ENCODE measurements at places on chromosomes 16 and 17.
A peak's percentile ranks its signal among the peaks of the same experiment; 100 is the strongest.

DNA sequence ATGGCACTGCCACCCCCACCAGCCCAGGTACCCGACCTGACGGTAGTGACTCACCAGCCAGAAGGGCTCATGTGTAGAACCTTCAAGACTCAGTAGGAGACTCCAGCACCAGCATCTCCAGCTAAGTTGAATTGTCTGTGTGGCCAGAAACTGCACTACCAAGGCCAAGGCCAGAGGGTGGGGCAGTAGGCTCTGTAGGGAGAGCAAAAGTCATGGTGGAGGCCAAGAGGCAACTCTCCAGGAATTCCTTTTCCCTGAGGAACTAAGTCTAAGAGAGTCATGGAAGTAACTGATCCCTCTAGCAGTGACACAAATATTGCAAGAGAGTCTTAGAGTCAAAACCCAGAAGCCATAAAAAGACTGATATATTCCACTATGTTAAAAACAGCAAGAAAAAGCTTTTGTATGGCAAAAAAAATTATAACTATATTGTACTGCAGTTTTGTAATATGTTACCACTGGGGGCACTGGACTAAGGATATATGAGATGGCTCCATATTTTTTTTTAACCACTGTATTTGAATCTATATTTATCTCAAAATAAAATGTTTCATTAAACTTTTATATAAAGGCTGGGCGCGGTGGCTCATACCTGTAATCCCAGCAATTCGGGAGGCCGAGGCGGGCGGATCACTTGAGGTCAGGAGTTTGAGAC is 30.2 kb upstream of the GUCY2D start:
- peak; percentile 52 for DNase-seq

GRCh38 chr16:58882292-58882691 is 148.2 kb upstream of the GOT2 start:
- DNase-seq: peak; percentile 74

DNA sequence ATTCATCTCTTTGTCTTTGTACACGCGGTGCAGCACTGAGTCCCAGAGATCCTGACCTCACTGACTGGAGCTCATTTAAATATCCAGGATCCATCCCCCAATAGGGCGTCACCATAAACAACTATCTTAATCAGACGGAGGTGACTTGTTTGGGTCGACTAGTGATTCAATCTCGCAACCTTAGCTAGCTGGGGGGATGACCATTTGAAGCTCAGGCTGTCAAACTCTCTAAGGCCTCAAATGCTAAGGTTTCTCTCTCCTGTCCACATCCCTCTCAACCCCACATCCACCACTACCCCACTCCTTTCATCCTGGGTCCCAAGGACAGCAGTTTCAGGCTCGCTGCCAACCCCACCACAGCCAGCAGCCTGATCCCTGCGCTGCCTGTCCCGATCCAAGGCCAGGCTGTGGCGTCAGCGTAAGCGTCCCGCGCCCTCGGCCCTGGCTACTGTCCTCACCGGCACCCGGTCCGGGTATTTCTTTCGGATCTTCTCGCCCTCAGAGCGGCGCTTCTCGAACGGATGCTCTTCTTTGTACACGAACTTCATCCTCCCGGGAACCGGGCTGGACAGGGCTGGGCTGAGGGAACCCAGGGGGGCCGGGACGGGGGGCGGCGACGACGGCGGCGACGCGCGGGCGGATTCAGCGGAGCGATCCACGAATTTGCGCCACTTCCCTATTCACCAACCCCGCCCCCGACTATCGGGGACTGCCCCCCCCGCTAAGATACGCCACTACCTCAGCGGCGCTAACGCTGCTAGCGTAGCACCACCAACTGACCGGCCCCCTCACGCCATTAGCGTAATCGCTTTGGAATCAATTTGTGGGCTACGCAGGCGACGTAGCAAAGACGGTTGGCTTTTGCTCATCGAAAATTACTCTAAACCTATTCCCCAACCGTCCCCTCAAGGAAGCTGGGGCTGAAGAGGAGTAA is at the start of gene GABARAP:
Gene GABARAP, minus strand, starts transcription at position 667 of the 934 bp plus-strand sequence. Its CDS starts 119 bp downstream, at position 548.
- peak; percentile 95 for DNase-seq

DNA sequence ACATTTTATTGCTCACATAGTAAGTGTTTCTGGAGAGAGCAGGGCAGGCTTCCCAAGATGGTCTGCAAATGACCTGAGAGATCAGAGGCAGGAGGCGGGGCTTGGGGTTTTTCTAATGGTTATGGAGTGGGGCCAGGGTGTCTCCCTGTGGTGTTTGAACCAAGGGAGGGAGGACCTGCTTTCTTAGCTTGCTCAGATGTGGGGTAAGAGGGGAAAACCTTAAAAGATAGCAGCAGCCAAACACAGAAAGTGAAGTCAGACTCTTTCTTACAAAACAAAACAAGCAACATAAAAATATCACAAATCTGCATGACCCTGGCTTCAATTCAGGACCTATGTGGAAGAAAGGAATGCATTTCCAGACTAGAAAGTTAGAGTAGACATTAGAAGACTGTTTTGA is 22.9 kb upstream of the DNAJA2 start:
- DNase-seq: no peak

DNA sequence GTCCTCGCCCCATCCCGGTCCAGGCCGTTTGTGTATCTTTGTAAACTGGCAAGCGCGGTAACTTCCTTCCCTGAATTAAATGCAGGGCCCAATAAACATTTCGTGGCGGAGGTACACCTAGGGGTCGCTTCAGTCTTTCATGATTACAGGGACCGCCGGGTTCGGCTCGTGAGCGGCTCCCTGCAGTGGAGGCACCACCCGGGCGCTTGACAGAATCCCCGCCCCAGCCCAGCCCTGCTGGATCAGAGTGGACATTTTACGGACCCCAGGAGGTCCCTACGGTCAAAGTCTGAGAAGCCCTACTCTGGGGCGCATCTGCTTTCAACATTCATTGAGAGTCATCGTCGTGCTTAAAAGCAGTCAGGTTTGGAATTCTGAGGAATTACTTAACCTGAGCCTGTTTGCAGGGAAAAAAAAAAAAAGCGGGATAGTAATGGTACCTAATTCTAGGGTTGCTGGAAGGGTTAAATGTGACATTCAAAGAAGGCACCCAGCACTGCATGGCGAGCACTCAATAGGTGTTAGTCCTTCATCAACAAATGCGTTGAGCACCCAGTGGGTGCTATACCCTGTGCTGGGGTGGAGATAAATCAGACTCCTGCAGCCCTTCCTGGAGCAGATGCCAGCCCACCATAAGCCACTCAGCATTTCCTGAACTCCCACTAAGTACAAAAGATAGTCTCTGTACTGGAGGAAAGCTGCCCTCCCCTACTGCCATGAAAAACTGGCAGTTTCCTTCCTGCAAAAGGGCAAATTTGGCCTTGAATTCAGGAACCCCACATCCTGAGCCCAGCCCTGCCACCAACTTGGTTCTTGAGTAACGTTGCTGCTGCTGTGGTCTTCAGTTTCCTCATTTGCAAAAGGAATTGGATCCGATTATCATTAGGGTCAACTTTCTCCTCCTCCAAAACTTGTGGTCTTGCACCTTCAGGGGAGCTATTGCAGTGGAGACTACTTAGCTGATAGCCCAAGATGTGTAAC is 658 bp upstream of the DUSP3 start:
- peak; percentile 73 for DNase-seq

DNA sequence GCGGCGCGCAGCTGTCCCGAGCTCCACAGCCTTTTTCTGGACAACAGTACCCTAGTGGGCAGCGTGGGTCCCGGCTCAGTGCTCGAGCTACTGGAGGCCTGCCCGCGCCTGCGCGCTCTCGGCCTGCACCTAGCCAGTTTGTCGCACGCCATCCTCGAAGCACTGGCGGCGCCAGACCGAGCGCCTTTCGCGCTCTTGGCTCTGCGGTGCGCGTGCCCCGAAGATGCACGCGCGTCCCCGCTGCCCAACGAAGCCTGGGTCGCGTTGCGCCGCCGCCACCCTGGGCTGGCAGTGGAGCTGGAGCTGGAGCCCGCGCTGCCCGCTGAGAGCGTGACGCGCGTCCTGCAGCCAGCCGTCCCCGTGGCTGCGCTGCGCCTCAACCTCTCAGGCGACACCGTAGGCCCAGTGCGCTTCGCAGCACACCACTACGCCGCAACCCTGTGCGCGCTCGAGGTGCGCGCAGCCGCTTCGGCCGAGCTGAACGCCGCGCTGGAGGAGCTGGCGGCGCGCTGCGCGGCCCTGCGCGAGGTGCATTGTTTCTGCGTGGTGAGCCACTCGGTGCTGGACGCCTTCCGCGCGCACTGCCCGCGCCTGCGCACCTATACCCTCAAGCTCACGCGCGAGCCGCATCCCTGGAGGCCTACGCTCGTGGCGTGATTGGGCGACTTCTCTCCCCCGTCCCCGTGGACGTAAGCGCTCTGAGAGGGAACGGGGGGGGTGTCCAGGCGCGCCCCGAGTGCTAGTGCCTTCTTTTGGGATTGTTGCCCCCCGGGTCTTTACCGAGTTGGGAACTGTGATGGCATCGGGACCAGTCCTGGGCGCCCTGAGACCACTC is 1.2 kb upstream of the HSF4 start:
- peak; percentile 75 for DNase-seq

GRCh38 chr16:79563921-79564320 is 36.6 kb downstream of the MAF start:
- DNase-seq: no peak

DNA sequence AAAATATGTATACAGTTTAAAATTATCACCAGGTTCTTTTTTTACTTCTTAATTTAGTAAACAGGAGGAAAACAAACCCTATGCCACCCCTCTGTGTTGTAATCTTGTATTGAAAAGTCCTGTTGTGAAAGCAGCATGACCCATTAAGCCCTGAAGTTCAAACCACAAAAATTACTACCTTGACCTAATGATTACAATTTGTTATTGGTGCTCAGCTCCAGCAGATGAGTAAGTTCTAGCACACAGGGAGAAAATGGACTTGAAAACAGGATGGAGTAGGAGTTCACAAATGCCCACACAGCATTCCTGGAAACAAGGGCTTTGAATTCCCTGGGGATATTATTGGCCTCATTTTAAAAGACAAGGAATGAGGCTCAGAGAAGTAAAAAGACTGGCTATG is 505.8 kb upstream of the ERCC4 start:
- no peak for DNase-seq

- no peak for DNase-seq
These were observed 28.0 kb downstream of the GRB7 start for GRCh38 chr17:39765766-39766165.
